ENCODE measurements at places on chromosomes 1 and 21.

DNA sequence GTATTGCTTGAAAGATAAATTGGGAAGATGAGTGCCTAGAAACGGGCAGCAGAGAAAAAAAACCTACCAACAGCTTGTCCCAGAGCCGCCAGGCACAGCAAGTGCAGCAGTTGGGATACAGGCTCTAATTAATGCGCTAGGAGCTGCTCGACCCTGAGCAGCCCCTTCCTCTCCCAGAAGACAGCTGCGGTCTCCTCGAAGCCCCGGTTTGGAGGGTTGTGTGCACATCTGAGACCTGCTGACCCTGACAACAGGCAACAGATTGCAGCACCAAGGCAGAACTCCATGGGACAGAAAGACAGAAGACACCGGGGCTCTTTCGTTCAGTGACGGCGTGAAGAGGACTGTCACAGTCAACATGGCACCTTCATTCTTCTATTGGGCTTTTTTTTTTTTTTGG lies 101.4 kb downstream of the TSEN15 start:
- no peak for DNase-seq

- DNase-seq, result no peak
These were observed 84.8 kb upstream of the CACYBP start for GRCh38 chr1:174914991-174915390.

DNA sequence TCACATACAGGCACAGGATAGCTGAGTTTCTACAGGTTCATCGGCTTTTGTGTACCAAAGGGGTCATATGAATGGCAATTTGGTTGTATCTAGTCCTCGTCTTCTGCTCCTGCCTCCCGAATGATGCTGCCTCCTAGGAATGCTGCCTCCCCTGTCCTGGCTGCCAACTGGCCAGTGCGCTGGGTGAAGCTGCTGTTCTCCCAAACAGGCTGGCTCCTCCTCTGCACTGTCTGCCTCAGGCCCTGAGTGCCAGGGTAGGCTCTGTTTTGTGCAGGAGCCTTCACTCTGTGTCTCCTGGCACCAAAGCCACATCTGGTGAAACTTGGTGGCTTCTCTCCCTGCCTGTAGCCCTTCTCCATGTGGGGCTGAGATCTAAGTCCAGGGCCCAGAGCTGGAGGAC lies 60.3 kb downstream of the RHOU start:
- DNase-seq, result no peak

GRCh38 chr1:8947127-8947691 lies 1.5 kb downstream of the CA6 start:
- no peak for DNase-seq

DNA sequence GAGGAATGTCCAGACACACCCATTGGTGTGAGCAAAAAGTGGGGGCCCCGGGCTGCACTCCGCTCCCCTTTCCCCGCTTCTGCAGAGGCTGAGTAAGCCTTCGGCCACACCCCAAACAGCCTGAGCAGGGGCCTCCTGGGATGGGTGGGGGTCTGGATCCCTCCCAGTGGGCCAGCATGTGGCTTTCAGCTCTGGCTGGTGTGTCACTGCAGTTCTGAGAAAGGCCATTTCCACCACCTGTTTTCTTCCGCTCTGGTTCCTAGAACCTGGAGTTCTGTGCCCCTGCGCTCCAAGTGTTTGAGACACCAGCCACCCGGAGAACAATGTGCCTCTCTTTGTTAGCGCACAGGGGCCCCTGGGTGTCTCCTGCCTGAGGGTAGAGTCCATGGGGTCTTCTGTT lies 30.9 kb downstream of the SLC37A1 start:
- DNase-seq, result no peak

DNA sequence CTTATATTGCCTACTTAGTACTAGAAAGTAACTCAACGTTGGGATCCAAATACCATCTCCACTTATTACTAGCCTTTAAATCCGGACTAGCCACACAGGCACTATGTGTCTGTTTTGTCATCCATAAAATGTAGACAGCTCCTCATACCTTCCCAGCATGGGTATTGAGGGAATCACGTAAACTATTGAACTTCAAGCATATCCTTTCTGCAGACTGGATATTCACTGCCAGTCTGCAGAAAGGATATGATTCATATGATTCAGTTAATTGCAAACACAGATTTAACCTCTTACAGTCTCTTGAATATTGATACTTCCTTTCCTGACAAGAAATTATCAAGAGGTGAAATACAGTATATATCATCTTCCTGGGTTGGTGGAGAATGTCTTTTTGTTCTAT lies 186.0 kb downstream of the LEPR start:
- DNase-seq, result no peak

DNA sequence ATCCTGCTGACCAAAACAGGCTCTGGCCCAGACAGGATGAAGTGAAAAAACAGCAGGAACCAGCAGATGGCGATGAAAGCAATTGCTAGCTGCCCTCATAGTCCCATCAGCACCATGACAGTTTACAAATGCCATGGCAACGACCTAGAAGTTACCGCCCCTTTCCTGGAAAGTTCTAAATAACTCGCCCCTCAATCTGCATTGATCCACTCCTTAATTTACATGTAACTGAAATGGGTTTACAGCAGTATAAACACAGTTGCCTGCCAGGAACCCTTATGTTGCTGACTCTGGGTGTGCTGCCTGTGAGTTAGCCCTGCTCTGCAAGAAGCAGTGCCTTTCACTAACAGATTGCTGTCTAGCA lies 65.5 kb upstream of the CR1L start:
- DNase-seq, result peak; percentile 18

GRCh38 chr1:9629445-9630201 lies 21.9 kb upstream of the PIK3CD start:
- DNase-seq, result no peak

DNA sequence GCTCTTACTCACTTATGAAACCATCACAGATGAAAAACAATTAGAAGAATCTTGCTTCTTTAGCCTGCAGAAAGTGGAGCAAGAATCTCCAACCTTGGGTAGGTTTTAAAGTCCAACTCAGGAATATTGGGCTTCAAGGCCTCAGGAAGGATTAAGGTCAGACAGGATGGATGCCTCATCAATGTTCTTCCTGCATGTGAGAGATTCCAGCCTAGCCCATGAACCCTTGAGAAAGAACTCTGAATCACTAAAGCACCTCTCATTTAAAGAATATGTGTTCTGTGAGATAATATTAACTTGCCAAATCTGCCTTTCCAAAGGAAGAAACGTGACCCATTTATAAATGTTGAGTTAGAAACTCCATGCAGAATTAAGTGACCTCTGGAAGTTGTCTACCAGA lies 345.2 kb upstream of the CAMK1G start:
- no peak for DNase-seq

DNA sequence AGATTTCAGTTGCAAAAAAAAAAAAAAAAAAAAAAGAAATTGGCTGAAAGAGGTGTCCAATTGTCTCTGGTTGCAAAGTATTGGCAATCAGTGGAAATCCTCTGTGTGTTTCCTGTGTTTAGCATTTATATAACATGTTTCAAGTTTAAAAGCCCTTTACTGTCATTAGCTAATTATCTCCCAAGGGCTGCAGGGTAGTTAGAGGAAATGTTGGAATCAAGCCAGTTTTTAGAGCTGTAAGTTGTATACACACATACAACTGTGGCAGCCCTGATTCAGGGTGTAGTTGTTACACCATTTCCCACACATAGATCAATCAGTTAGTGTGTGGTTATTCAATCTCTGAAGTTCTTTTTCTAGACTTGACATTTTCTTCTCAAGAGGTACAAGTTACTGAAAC lies 8.9 kb upstream of the ZNF326 start:
- DNase-seq, result no peak

- no peak for DNase-seq
These were observed 15.3 kb upstream of the POU3F1 start for GRCh38 chr1:38061883-38062328.

- DNase-seq, result no peak
These were observed 140.4 kb upstream of the IPO9 start for GRCh38 chr1:201688514-201688913.

- DNase-seq, result no peak
These were observed 27.4 kb downstream of the ZNF644 start for GRCh38 chr1:90994461-90994860.

- no peak for DNase-seq
These were observed 68.1 kb downstream of the URB2 start for GRCh38 chr1:229694053-229694693.

DNA sequence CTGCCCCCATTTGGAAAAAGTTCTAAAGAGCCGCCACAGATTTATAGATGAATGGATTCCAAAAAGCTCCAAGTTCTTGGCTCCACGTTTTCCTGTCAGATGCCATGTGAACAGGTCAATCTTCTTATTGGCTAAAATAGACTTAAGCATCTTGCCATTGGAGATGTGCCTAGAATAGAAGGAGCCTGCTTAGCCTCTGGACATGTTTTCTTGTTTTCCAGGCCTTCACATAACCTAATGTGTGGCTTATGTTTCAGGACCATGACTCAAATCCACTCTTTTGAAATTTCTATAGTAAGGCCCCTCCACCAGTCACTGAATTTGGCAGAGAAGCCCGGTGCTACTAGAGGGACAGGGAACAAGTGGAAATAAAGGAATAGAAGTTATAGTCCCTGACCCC lies 31.5 kb downstream of the PHC2 start:
- no peak for DNase-seq

- no peak for DNase-seq
These were observed 65.6 kb upstream of the EXO1 start for GRCh38 chr1:241782396-241782795.

DNA sequence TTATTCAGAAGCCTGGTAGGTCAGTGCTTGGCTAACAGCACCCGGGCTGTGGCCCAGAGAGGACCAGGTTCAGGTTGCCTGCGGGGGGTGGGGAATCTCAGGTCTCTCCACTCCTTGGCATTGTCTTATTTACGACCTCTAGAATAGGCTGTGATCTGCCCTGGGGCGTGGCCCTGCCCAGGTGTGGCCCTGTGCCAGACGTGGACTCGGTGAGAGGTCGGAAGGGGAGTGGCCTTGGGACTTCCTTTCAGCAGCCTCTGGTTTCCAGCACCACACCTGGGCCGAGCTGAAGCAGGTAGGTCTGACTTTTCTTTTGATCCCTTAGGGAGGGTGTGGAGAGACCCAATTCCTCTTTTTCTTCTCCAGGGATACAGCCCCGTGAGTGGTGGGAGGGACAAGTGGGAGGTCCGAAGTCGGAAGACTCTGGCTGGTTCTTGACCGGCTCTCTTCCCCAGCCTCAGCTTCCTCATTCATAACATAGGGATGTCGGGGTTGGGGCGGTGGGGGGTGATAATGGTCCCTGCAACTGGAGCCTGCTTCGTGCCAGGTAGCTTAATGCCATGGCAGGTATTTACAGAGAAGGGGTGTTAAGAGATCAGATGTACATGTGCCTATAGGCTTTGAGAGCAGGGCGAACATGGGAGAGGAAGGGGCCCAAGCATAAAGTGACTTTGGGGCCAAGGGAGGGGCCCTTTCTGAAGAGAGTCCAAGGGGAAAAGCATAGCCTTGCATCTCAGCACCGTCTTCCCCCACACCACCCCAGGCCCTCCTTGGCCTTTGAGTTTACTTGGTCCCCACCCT lies 16.5 kb downstream of the ACOT11 start:
- no peak for DNase-seq

GRCh38 chr1:246582301-246583055 lies 16.2 kb downstream of the CNST start:
- DNase-seq, result no peak

GRCh38 chr1:220527908-220528678 lies at the start of gene MARK1:
MARK1 (plus strand) TSS chr1:220528136; CDS start chr1:220528823, 687 bp downstream.
- DNase-seq, result peak; percentile 30

- DNase-seq, result no peak
These were observed 17.5 kb downstream of the NKAIN1 start for GRCh38 chr1:31222176-31222575.

DNA sequence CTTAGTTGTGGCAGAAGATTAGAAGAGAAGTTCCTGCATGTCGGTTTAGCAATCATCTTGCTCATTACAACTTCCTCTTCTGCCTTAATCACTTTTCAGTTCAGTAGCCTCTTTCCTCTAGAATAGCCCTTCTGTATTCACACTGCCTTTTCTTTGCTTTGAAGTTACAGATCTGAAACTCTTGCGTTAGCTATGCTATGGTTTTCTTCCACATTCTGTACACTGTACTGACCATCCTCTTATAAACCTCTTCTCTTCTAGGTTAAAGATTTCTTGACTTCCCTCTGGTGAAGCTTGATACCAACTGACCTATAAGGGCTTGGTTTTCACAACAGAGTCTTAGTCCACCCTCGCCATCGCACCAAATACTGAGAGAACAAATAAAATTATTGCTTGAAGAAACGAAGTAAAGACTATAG lies 35.0 kb downstream of the C21orf91 start:
- DNase-seq, result no peak

DNA sequence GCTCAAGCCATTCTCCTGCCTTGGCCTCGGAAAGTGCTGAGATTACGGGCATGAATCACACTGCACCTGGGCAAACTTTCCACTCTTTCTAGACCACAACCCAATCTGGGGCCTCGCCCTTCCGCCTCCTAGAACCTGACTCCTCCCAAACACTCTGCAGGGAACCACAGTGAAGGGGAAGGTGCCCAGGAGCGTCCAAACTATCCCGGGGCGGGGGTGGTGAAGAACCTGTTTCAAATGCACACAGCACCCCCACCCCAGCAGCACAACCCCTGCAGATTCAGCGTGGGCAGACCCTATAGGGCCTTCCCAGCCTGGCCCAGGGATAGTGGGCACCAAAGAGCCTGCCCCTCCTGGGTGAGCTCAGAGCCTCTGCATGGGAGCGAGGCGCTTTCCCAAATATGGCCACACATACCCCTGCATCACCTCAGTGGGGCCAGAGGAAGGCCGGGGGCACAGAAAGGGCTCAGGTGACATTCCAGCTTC lies 86.9 kb downstream of the STUM start:
- DNase-seq, result no peak

GRCh38 chr1:182438326-182438725 lies 11.6 kb upstream of the RGSL1 start:
- DNase-seq, result no peak

DNA sequence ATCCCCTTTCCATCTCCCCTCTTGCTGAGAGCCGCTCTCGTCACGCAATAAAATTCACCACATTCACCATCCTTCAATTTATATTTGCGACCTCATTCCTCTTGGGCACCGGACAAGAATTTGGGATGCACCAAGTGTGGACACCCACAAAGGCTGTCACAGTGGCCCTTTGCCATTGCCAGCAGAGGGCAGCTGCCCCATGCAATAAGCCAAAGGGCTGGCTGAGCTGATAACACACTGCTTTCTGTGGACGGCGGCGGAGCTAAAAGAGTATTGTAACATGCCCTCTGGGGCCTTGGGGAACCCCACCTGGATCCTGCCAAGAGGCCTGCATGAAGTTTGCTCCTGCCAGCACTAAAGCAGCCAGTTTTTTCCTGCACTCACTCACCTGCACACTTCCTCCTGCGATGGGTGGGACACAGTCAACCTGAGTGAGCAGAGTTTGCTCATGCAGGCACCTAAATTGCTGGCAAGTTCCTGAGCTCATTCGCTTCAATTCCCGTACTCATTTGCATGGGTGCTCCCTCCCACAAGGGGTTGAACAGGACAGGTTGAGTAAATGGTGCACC lies 792.3 kb upstream of the ADAMTS5 start:
- DNase-seq, result no peak

- no peak for DNase-seq
These were observed 66.3 kb downstream of the PCBP3 start for GRCh38 chr21:45709696-45710268.

- no peak for DNase-seq
These were observed 16.8 kb downstream of the LGR6 start for GRCh38 chr1:202210385-202210784.

- no peak for DNase-seq
These were observed 31.3 kb downstream of the SYF2 start for GRCh38 chr1:25201006-25201405.
